Right atrium auricular region (tissue), 2 donors: ENCODE measurements at places on chromosomes 12 and 14. TPM values are rescaled to one million over a fixed set of nuclear protein-coding genes. Genes with fewer than 3 reads are reported as not detected.

The TULP3 gene
- 9.7 TPM for total RNA-seq

GRCh38 chr12:72677139-72677538 lies 405.0 kb downstream of the TRHDE start:
- no peak for DNase-seq

DNA sequence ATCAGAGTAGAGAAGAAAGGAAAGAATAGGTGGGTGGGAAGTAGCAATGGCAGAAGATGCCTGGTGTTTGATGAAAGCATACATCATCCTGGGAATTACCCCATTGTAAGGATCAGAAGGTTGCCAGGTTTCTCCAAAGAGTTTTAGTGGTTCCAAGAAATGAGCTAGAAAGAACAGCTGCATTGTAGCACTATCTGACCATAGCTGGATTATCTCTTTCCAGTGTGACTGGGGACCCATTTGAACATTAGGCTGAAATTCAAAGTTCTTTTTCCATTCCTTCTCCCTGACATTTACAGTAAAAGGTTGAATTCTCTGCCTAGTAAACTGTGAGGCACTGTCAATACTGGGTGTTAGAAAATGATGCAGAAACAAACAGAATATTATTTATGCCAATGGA lies 244.4 kb downstream of the GALC start:
- DNase-seq, result no peak

GRCh38 chr12:7835766-7836165 lies 36.9 kb downstream of the SLC2A14 start:
- no peak for DNase-seq

DNA sequence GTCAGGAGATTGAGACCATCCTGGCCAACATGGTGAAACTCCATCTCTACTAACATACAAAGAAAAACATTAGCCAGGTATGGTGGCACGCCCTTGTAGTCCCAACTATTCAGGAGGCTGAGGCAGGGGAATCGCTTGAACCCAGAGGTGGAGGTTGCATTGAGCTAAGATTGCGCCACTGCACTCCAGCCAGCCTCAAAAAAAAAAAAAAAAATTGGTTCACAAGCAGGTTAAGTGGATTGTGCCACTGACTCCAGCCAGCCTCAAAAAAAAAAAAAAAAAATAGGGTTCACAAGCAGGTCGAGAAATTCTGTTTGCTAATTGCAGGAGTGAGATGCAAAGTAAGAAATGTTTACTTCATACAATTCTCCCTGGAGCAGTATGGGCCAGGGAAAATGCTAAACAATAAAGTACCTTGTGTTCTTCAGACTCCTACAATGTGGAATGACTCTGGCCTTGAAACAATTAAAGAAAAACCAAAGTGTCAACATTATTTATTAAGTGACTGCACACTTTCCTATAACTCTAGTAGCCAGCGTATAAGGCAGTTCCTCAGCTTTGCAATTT lies 6.1 kb downstream of the EDDM3B start:
- DNase-seq, result no peak

DNA sequence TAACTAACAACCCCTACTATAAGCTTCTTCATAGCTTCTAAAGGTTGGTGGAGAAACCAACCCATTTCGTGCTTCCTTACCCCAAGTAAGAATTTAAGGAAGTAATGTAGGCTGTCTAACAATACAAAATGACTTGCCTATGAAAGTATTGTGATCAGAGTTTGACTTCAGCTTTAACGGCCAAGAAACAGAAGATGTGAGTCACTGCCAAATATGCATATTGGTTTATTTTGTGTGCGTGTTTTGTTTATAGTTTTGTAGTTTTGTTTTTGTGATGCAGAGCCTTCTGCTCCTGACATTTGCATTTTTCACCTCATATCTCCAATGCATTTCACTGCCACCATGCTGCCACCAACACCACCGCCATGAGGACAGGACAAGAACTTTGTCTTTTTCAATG lies 146.0 kb downstream of the FBXL14 start:
- DNase-seq, result no peak
